Hematopoietic multipotent progenitor cell (in vitro differentiated cells): ENCODE measurements at places on chromosomes 5 and 9. TPM values are rescaled to one million over a fixed set of nuclear protein-coding genes. Genes with fewer than 3 reads are reported as not detected.

Gene GRM6
- total RNA-seq = not detected

DNA sequence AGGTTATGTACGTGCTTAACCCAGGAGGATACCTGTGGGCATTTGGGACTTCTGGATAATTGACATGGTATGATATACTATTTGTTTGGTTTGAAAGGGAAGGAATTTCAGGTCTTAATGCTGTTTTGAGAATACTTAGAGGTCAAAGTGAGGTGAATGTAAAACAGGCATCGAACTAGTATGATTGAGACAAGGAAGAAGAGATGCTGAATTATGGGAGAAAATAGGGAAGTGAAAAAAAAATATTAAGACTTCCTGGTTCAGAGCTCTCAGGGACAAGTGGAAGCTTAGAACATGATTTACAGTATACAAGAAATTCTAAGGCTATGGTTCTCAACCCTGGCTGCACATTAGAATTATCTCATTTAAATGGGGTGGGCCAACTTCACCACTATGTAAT lies 115.3 kb downstream of the CD180 start:
- no peak for DNase-seq

Gene QRFP
- total RNA-seq = under 0.01 TPM

- DNase-seq = no peak
These were observed 8.6 kb downstream of the GBGT1 start for GRCh38 chr9:133155156-133155555.

- DNase-seq = no peak
These were observed 30.5 kb upstream of the LPAR1 start for GRCh38 chr9:111068771-111069170.

DNA sequence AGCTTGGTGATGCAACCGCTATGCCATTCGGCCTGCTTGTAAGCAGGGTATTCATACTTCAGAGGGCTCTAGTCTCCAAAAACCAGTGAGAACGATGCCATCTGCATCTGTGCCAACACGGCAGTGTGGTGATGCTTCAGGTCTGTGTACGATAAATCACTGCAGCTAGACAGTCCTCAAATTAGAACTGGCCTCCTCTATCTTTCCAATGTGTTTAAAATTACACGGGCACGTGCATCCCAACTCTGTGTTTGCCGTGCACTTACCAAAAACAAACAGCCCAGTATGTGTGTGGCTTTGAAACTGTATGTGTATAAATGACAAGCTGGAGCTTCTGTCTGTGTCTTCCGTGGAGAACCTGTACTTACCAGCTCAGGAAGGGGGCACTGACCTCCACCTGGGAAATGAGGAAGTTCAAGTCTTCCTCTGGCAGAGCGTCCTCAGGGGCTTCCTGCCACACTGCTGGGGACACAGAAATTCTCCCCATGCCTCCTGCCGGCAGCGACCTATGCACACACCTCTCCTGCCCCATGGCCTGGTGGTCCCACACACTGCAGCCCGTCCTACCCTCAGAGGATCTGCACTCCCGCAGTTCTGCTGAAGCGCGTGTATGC lies 12.3 kb downstream of the MED10 start:
- no peak for DNase-seq

- peak; percentile 4 for DNase-seq
These were observed 861 bp downstream of the NTRK2 start for GRCh38 chr9:84670138-84671041.

Gene BASP1
- total RNA-seq = 7.8 TPM

DNA sequence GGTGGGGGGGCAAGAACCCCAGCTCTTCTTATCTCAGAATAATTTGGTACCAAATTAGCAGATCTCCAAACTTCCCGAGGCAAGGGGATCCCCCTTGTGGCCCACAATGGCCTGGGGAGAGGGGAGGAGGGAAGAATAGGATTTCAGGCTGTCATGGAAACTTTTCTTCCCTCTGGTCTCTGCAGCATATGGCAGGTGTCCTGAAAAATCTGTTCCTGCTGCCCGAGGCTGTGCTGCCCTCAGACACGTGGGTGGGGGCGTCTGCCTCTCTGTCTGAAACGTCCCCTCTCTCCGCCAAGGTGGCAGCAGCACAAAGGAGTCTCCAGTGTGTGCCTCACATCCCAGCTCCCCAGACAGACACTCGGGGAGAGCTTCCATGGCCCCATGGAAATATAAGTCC lies 34.0 kb downstream of the CCNJL start:
- no peak for DNase-seq

- peak; percentile 37 for DNase-seq
These were observed 11.7 kb upstream of the RPS14 start for GRCh38 chr5:150461231-150461630.

- no peak for DNase-seq
These were observed 194.4 kb downstream of the IZUMO3 start for GRCh38 chr9:24351258-24351657.

DNA sequence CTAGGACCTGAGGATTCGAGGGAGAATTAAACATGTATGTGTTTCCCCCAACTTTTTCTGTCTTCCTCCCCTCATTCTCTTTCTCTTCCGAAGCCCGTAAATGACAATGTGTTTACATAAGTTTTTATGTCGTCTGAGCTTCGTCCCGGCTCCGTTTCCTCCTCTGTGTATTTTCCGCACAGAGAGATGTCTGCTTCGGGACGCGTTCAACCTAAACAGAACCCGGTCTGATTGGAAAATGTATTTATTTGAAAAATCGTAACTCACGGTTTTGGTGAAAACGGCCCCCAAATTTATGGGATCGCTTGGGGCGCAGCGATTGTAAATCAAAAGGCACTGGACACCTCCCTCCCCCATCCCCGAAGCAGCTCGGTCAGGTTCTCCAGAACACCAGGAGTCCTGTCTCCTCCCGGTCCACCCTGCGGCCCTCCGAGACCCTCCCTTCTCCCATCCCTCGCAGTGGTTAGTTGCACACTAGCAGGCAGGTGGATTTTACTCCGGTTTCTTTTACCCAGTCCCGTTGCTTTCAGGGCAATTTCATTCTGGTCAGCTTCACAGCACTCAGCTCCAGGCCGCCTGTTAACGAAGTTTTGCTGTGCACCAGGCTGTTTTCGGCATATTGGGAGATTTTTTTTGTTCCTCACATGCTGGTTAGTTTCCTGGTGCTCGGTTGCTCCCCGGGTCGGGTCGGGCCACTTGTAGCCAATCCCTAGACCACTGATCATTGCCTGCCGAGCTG lies 5.8 kb upstream of the HAND1 start:
- DNase-seq = peak; percentile 17

DNA sequence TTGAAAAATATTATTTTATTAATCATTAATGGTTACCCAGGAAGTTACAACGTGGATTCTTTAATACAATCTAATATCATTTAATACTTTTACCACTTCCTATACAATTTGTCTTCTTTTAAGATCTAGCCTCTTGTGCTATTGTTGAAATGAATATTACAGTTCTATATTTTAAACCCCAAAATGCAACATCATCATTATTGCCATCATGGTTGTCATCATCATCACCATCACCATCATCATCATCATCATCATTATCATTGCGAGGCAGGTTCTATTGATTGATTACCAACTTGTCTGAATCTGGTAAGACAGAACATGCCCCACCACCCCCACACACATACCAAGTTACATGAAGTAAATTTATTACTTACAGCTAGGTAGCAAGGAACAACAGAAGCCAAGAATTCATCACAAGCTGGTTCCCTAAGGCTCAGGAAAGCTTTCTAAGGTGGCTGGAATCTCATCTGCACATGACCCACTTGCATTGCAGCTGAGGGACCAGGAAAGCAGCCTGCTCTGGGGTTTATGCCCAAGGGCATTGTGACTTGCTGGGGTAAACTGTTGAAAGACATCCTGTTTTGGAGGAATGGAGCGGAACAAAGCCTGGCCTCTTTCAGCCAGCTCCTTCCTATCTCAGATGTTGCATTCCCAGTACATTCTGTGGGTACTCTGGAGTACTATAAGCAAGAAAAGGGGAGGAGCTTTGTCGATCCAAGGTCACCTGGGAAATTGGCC lies 418.1 kb downstream of the PRR16 start:
- DNase-seq = no peak

Gene WDR31
- total RNA-seq = 3.2 TPM

- DNase-seq = no peak
These were observed 188.2 kb downstream of the ARRDC3 start for GRCh38 chr5:91194824-91195381.

Gene SLIT3
- total RNA-seq = under 0.01 TPM

DNA sequence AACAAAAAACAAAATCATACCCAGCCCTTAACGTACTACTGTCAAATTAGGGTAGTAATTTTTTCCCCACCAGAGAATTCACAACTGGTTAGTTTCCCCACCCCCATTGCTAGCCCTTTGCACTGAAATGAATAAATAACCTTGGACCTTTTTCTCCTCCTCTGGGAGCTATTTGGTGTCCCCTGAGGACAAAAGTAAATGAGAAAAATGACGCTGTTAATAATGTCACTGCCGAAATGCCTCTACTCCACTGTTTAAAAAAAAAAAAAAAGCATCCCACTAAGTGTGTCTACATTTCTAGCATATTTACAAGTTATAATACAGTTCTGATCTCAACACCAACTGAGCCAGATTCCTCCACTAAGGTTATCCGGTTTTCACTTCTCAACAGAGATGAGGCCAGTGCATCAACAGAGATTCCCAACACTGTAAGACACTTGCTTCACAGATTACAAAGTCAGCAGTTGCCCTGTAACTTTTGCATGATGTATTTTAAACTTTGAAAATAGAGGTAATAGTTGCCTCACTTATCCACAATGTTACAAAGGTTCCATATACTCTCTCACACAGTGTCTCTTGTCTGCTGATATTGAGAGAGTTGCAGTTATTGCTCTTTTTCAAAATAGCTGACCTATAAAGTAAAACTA lies 5.1 kb upstream of the NFIB start:
- no peak for DNase-seq

- peak; percentile 62 for DNase-seq
These were observed 4.7 kb upstream of the PPP1R26 start for GRCh38 chr9:135474915-135475314.

GRCh38 chr5:66821688-66822429 lies 225.7 kb downstream of the MAST4 start:
- DNase-seq = no peak

- no peak for DNase-seq
These were observed 77.4 kb downstream of the KCNIP1 start for GRCh38 chr5:170581211-170581610.
